ENCODE measurements at places on chromosomes 2 and 18.

DNA sequence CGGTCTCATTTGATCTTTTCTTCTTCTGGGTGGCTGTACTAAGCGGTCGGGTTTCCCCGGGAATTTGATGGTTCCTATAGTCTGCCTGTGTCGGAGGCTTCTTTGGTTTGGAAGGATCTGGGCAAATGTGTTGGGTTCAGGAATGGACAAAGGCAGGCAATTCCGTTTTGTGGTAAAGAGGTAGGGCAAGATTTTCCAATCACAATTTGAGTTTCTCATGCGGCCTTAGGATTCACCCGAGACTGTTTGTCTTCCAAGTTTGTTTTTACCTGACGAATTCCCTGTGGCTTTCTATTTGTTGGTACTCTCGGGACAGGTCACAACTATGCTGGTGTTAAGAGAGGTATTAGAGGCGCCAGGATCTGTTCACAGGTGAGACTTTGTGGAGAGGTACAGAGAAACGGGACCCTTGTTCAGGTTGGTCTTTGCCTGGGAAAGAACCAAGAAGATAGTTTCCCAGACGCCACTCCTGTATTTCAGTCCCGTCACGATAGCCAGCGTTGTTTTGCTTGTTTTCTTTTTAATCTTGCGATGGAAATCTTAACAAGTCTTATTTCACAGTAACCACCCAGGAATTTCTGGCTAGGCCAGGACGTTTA is 3.0 kb downstream of the SP5 start:
- DNase-seq, result no peak

- no peak for DNase-seq
Observed at GRCh38 chr2:174490051-174490450, 3.2 kb upstream of the GPR155 start.

- no peak for DNase-seq
Observed at GRCh38 chr18:10877987-10878386, 271.4 kb downstream of the PIEZO2 start.

- DNase-seq, result no peak
Observed at GRCh38 chr18:58624011-58624410, 4.9 kb downstream of the ALPK2 start.

GRCh38 chr2:219302412-219302968 is 6.7 kb downstream of the PTPRN start:
- no peak for DNase-seq

GRCh38 chr2:1673160-1673944 is 71.0 kb downstream of the PXDN start:
- DNase-seq, result no peak

DNA sequence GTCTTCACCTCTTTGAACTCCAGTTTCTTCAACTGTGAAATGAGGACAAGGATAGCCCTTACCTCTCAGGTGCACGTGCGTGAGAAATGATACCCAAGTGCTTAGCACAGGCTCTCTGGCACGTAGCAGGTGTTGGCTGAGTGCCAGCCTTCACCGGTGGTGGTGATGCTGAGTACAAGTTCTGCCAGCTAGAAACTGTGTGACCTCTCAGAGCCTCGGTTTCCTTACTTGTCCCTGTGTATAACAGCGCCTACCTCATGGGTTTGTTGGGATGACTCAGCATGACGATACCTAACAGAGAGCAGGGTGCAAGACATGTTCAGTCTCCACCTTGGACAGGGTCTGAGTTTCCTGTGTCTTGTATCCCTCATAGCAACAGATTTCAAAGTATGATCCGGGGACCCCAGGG is 205.1 kb downstream of the TNS1 start:
- DNase-seq, result no peak

DNA sequence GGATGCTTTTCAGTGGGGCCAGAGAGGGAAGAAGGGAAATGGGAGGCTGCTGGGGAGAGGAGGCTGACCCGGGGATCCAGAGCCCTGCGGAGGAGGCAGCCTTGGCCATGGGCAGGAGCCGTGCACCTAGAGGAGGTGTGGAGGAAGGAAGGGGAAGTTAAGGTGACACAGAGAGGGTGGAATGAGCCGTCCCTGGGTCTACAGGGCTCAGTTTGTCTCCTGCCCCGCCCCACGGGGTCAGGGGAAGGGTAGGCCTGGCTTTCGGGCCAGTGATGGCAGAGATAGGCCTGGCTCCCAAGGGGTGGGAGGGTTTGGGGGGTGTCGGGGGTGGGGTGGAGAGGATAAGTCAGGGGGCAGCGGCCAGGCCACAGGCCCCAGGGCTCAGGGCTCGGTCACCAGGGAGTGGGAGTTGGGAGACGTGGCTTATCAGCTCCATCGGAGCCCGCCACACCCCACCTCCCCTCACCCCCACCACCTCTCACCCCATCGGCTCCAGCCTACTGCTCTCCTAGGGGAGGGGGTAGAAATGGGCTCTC is 39.5 kb upstream of the NOTO start:
- no peak for DNase-seq

- DNase-seq, result no peak
Observed at GRCh38 chr18:2143636-2144035, 427.7 kb downstream of the METTL4 start.

GRCh38 chr2:27720004-27720551 is 51.4 kb upstream of the MRPL33 start:
- DNase-seq, result peak; percentile 84

- no peak for DNase-seq
Observed at GRCh38 chr2:180370511-180371205, 363.6 kb upstream of the CWC22 start.

All from 8988T (cell line).